Activated CD8-positive, alpha-beta memory T cell treated with anti-CD3 and anti-CD28 coated beads, Interleukin-2, amount 50 U/mL, for 48 hours (primary cell): ENCODE measurements at places on chromosomes 6 and 20.
A peak's percentile ranks its signal among the peaks of the same experiment; 100 is the strongest.

DNA sequence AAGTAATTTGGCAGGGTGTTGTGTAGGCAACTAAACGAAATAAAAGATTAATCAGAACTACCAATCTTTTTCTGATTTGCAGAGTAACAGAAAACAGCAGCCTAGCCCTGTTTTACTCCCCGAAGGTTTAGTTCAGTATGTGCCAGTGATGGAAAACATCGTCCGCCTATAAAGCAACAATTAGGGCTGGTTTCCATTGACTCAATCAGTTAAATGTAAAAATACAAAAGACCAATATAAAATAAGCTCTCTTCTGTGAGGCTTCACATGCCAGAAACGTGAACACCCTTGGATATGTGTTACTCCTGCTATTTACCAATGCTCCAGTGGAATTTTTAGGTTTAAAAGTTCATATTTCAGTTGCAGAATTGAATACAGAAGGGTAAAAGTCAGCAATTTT is 210.5 kb upstream of the RSPO3 start:
- no peak for DNase-seq

- no peak for DNase-seq
Measured at GRCh38 chr6:129989396-129989795, 29.0 kb upstream of the L3MBTL3 start.

GRCh38 chr6:69378326-69378725 is 418.5 kb downstream of the LMBRD1 start:
- DNase-seq = no peak

GRCh38 chr6:148629181-148629580 is 117.6 kb upstream of the UST start:
- DNase-seq = no peak

DNA sequence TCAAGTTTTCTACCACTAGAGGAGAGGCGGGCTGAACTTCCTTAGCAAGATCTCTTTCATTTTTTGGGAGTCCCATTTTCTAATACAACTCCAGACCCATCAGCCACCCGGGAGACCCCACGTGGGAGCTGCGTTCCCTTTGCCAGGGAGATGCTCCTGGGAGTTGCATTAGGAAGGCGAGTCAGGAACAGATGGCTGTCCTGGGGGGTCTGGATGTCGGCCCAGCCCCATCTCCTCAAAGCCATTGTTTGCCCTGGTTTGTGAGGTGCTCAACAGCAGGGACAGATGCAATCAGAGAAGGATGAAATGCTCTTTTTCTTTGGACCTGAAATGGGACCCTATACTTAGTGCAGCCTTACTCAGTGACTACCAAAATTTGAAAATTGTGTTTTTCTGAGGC is 39.4 kb downstream of the CARMIL1 start:
- DNase-seq = no peak

GRCh38 chr6:122530440-122531046 is 58.9 kb upstream of the SERINC1 start:
- no peak for DNase-seq

GRCh38 chr20:48690888-48691287 is 136.9 kb downstream of the PREX1 start:
- DNase-seq = no peak

DNA sequence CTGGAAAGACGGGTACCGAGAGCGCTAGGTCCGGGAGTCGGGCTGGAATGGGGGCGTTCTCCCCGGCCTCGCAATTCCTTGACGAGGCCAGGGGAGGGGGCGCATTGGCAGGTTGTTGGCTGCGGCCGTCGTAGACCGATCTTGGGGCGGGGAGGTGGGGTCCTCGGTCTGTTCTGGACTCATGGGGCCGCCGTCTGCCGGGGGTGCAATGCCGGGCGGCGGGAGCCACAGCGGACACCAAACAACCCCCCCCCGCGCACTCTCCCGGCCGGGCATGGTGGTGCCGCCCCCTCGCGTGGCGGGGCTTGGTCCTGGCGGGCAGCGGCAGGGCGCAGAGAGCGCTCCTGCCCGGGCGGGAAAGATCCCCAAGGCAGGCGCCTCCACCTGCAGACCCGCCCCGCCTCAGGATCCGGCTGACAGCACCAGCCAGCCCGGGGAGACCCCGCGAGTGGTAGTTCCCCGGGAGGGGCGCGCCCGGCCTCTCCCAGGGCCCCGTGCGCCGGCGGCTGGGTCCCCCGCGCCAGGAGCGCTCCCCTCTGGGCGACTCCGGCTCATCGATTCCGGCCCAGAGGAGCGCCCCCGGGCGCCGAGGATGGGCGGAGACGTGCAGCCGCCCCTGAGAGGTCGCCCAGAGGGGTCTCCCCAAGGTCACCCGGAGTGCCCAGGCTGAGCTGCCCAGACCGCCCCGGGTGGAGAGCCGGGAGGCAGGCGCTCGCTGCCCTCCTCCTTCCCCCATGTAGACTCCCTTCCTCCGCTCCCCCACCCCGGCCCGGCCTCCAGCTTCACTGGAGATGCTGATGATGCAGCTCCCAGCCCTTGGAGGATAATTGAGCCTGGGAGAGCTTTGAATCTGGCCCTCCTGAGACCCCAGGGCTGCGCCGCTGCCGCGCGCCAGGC is 709 bp downstream of the PPP1R16B start:
- DNase-seq = peak; percentile 75

- DNase-seq = no peak
Measured at GRCh38 chr6:66948106-66948505, 1241.1 kb upstream of the EYS start.

- peak; percentile 68 for DNase-seq
Measured at GRCh38 chr6:89411145-89412070, 665 bp downstream of the RRAGD start.

DNA sequence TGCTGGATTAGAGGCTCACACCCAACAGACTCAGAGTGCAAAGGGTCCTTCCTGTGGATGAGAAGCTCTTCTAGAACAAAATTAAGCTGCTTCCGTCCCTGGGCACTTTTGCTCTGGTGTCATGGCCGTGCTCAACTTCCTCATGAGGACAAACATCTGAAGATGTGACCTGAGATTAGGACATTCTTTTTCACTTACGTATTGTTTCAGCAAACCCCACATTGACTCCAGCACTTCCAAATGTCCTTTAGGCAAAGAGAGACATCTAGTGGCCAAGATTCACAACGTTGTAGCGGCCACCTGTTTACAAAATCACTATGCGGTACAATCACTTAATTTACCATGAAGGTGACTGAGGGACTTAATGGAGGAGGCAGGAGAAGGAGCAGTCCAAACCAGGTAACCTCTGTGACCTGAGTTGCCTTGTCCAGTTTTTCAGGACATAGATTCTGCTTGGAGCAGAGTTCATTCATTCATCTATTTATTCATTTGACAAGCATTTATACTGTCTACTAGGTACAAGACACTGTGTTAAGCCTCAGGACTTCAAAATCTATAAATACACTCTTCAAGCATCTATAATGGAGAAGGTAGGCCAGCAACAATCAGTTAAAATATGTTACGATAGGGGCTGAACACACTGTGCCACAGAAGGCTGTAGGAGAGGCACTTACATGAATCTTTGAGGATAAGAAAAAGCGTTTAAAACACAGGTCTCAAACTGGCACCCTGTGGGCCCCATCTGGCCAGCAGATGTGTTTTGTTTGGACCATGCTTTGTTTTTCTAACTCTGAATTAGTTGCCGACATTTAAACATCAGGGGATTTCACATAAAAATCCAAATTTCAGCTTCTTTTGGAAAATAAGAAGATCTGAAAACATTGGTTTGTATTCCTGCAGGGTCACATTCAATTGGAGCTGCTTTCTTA is 5.6 kb upstream of the ADGRF1 start:
- no peak for DNase-seq

DNA sequence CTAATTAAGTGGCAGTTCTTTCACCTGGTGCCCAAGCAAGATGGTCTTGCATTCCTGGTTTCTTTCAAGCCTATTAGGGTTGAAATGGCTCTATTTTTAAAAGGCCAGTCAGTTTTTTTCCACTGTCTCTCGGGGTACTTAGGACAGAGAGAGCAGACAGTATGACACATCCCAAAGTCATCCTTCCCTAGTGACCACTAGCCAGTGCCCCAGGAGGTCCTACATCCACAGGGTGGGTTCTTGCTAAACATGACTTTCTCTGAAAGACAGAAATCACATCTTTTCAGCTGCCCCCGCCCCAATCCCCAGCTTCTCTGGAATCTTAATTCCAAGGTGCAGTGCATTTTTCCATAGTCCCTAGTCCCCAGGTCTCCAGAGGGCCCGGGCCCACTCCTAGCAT is 192.4 kb downstream of the SLC24A3 start:
- no peak for DNase-seq

GRCh38 chr20:24572862-24573261 is 103.4 kb downstream of the SYNDIG1 start:
- no peak for DNase-seq

- no peak for DNase-seq
Measured at GRCh38 chr6:166671434-166672081, 44.5 kb upstream of the RPS6KA2 start.

- DNase-seq = no peak
Measured at GRCh38 chr20:45893831-45894230, 2.7 kb downstream of the CTSA start.

GRCh38 chr6:37620519-37620918 is 77.2 kb downstream of the MDGA1 start:
- DNase-seq = no peak

DNA sequence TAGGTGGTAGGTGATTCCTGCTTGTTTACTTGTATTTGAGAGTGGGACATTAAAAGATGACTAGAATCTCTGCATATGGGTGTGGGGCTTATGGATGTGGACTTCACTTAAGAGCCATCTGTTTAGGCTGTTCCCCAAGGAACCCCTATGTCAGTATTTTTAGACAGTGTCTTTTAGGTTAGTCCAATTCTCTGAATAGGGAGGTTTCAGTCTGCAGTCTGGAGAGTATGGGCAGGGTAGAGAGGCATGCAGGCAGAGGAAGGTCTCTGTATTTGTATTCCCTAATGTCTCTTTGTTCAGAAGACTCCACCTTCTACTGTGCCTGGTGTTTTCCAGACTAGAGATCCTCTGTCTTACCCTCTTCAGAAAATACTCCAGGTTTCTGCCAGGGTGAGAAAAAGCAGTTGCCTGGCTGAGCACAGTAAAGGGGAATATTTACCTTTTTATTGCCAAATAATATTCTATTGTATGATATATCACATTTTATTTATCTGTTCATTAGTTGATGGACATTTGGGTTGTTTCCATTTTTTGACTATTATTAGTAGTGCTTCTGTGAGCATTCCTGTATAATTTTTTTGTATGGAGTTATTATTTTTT is 19.1 kb downstream of the SLX4IP start:
- no peak for DNase-seq

- no peak for DNase-seq
Measured at GRCh38 chr20:4455301-4455701, 266.4 kb upstream of the PRND start.

DNA sequence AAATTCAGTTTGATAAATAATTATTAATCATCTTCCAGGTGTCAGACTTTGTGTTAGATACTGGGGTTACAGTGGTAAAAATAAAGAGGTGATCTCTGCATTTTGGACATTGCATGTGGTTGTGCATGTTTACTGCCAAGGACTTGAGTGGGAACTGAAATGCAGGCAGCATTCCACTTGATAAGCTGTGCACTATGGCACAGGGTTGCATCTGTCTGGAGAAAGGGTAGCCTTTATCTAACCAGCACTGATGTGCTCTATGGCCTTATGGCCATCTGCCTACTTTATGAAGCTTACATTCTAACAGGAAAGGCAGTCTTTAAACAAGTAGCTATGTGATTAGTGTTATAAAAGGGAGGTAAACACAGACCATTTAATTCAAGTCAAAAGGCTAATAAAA is 53.0 kb upstream of the MLIP start:
- no peak for DNase-seq

GRCh38 chr6:63640062-63640461 is 4.5 kb downstream of the PHF3 start:
- DNase-seq = no peak

- no peak for DNase-seq
Measured at GRCh38 chr6:73802366-73802765, 106.4 kb downstream of the CD109 start.

DNA sequence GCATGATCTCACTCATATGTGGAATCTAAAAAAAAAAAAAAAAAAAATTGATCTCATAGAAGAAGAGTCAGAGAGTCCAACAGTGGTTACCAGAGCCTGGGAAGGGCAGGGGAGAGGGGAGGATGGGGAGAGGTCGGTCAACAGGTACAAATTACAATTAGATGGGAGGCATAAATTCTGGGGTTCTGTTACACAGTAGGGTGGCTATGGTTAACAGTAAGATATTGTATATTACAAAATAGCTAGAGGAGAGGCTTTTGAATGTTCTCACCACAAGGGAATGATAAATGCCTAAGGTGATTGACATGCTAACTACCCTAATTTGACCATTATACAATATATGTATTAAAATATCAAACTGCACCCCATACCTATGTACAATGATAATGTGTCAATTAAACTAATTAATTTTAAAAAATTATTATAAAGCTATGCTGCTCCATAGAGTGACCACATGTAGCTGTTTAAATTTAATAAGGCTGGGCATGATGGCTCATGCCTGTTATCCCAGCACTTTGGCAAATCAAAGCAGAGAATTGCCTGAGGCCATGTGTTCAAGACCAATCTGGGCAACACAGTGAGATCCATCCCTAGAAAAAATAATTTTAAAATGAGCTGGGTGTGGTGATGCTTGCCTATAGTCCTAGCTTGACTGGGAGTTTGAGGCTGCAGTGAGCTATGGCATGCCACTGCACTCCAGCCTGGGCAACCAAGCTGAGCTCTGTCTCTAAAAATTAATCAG is 70.9 kb downstream of the SNX5 start:
- no peak for DNase-seq

GRCh38 chr6:11778036-11778435 is 567 bp downstream of the ADTRP start:
- DNase-seq = no peak

GRCh38 chr6:37150314-37150713 is 19.6 kb upstream of the PIM1 start:
- no peak for DNase-seq

- DNase-seq = no peak
Measured at GRCh38 chr6:68777956-68778355, 142.9 kb downstream of the ADGRB3 start.

GRCh38 chr20:40009542-40009941 is 679.5 kb downstream of the MAFB start:
- no peak for DNase-seq

GRCh38 chr6:138025528-138025978 is 81.7 kb downstream of the PERP start:
- DNase-seq = no peak

GRCh38 chr20:48259456-48259855 is 474.2 kb upstream of the SULF2 start:
- DNase-seq = no peak

- DNase-seq = no peak
Measured at GRCh38 chr6:140041056-140041455, 666.6 kb upstream of the CITED2 start.

GRCh38 chr20:4916971-4917881 is 84.1 kb downstream of the SLC23A2 start:
- DNase-seq = no peak

DNA sequence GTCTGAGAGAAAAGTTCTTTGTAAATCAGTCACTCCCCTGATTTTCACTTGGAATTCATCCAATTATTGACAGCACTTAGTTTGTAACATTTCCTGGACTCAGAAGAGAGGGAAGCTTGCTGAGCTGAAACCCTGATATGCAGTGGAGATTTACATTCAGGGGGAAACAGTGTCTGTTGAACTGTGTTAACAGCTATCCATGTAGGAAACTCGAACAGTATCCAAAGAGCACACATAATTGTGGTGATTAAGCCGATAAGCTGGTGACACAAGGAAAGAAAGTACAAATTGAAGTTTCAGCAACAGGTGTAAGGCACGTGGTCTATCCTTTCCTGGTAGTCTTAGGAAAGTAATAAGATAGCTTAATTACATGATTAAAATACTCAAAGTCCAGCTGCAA is 78.1 kb upstream of the FLRT3 start:
- DNase-seq = no peak

GRCh38 chr20:62814060-62814708 is 2.7 kb upstream of the COL9A3 start:
- no peak for DNase-seq

- no peak for DNase-seq
Measured at GRCh38 chr6:162943369-162943768, 215.6 kb downstream of the PACRG start.
